ENCODE measurements at places on chromosomes 1 and 21. TPM values are rescaled to one million over a fixed set of nuclear protein-coding genes. Genes with fewer than 3 reads are reported as not detected.

GRCh38 chr1:242787968-242788367, 263.5 kb upstream of the PLD5 start:
- no peak for DNase-seq

GRCh38 chr21:42043201-42043895, 27.8 kb upstream of the UMODL1 start:
- no peak for DNase-seq

Gene LCE1C
- not detected for total RNA-seq

- DNase-seq = no peak
Observed at GRCh38 chr21:46243325-46243724, 14.8 kb upstream of the LSS start.

- DNase-seq = peak; percentile 47
Observed at GRCh38 chr1:47436979-47437446, 831 bp upstream of the FOXD2 start.

DNA sequence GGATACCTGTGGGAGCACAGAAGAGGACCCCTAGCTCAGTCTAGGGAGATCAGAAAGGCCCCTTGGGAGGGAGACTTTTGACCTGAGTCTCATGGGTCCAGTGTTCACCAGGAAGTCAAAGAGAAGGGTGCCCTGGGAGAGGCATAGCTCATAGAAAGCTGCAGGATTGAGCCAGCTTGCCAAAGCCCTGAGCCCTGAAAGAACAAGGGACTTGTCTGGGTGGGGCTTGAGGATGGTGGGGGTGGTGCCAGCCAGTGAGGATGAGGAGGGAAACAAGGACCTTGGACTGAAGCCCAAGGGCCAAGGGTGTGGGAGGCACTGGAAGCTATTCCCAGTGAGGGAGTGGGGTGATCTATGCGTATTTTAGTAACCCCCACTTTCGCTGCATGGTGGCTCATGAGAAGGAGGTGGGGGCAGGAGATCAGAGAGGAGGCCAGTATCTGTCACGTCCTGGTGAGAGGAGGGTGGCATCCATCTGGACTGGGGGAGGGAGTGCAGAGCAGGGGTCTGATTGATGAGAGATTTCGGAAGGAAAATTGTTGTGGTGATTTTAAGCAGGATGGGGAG, 28.4 kb downstream of the DMBX1 start:
- no peak for DNase-seq

Data from OCI-LY7 (cell line).